HuH-7.5 (cell line): ENCODE measurements at places on chromosomes 4 and X.

DNA sequence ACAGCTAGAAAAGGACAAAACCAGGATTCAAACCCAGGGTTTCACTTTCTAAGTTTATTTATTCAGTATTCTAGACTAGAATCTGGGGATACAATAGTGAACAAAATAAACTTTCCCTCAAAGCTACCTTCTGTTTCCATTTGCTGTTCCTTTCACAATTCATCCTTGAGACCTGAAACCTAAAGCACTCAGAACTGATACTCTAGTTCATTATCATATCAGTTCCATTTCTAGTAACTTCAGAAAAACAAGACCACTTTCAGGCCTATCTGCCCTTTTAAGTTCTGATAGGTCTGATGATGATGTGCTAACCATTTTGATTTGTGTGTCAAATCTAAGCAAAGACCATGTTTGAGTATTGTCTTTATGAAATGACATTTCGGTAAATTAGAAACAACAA, 7.8 kb upstream of the XK start:
- DNase-seq: no peak

DNA sequence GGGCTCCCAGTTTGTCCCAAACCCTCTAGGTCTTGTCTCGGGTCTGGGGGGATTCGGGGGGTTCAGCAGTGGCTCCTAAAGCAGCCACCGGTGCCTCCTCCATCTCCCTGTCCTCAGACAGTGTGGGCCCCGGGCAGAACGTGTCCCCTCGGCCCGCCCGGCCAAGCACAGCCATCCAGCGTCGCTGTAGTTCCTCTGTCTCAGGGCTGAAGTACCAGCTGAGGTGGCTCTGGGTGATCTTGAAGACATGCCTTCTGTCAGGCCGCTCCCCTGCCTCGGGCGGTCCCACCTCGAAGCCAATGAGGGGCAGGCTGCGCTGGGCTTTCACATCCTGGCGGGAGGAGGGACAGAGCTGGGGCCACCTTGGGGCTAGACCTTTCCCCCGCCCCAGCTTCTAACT, 5.9 kb downstream of the TSR2 start:
- DNase-seq: no peak

GRCh38 chr4:183431614-183432013, 12.8 kb upstream of the CDKN2AIP start:
- no peak for DNase-seq

DNA sequence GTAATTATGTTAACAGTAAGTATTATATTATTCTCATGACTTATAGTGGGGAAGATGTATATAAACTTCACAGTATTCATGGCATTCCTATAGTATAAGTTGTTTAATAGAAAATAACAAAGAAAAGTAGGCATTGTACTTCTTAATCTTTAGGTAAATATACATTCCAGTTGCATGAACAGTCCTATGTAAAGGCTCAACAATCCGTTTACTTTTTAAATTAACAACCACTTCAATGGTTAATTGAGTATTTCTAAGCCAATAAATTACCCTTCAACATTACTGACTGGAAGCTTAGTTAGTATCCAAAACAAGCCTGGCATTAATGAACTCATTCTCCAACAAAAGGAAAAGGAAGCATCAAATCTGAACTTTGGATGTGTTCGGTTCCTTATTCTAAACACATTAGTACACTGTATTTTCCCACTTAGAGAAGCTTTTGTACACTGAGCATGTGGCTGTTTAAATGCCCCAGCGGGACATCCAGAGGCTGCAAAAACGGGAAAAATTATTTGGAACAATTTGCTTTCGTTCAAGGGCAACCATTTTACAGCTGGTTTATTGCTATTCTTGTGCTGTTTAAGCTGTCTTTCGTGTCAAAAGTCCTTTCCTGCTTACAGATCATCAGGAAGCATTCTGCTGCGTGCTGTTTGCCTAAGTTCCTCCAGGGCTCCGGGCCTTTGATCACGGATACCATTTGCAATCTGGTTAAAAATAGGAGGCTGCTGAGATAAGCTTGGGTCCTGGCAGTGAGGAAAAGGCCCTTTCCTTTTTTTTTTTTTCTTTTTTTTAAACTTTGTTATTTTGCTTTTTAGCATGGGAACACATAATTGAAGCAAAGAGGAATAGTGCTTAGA, 460.3 kb downstream of the SPRY1 start:
- DNase-seq: no peak

DNA sequence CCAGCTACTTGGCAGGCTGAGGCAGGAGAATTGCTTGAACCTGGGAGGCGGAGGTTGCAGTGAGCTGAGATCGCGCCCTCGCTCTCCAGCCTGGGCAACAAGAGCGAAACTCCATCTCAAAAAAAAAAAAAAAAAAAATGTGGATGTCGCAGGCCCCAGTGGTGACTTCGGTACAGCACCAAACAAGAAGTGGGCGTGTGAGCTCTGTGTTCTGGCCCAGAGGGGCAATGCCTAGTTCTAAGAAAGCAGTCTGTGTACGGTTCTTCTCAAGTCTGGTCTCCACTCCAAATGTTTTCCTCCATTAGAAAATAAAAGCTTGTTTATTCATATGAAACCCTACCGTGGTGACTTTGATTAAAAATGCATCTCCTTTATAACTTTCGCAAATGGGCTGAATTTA, 92.0 kb upstream of the DDX3X start:
- DNase-seq: no peak
